ENCODE measurements at places on chromosomes 2 and 18.
A peak's percentile ranks its signal among the peaks of the same experiment; 100 is the strongest.

GRCh38 chr2:143294068-143294467 lies 164.8 kb downstream of the ARHGAP15 start:
- DNase-seq: no peak

DNA sequence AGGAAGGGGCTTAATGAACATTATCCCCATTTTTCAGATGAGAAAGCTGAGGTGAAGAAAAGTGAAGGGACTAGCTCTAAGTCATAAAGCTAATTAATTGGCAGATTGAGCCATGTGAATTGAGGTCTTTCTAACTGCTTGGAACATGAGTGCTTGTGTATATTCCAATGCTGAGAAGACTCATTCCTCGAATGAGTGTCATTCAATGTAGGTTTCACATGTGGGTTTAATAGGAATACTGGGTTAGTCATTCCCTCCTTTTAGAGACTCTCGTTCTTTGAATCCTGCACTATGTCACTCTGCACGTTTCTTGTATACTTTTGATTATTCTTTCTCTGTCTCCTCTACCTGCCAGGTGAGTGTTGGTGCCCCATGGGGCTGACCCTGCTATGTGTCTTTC lies 218.2 kb downstream of the HRH4 start:
- DNase-seq: no peak

DNA sequence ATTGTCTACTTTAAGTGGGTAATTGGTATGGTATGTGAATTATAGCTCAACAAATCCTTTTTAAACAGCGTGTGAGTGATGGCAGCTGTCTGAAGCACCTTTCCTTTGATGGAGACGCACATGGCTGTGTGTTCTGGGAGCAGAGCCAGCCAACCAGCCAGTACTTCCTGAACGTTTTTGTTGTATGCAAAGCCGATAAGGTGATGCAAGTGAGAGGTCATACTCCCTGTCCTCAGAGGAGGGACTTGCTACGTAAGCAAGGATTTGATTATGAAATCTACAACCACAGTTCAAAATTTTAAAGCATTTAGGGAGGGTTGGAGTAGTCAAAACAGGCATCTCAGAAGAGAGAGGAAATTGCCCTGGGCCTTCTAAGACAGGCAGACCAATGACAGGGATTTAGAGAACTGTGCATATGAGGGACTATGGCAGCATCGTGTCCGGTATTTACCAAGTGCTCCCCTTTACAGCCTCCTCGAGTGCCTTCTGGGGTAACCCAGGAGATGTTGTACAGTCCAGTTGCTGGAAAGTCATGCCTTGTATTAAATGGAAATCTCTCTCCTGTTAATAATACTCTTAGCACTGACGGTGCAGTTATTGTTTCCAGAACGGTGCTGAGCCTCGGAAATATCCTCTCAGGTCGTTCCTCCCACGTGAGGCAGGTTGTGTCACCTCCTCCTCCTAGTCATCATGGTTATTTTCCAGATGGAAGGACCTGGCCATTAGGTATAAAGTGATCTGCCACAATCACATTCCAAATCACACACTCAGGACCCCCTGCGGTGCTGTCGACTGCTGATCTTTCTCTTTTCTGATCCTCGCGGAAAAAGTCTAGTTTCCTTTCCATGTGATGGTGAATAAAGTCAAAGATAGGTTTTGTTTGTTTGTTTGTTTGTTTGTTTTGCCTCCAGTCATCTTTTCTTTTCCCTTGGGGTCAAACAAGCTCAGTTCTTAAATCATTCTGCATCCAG lies 28.4 kb downstream of the ARHGEF4 start:
- no peak for DNase-seq

GRCh38 chr2:85246348-85246747 lies 81.4 kb downstream of the TGOLN2 start:
- DNase-seq: no peak

DNA sequence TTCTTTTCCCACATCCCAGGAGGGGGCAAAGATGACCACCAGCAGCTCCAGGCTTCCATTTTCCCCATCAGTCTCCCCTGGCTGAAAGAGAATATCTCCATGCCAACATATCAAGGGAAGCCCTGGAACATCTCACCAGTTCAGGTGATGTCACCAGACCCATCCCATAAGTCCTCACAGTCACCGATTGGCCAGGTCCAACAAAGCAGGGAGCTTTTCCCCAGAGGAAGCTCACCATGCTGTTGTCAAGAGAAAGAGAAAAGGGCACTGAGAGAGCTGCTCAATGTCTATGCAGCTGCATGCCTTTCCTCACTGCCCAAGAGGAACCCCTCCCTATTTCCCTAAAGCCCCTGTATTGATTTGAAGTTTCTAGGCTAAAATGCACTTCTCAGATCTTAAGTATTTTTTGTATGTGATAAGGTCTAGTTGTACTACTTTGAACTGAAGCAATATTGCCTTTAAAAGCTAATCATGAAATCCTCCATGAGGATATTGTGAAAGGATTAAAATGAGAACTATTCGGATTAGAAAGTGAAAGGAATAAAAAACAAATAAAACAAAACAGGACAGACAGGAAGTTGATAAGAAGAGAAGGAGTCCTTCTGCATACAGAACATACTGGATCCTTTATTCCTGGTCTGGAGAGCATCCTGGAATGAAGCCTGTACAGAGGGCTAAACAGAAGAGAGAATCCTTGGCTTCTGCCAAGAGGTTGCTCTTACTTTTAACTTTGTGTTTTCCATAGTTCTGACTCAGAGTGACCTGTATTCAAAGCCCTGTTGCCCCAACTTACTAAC lies 45.2 kb upstream of the CTIF start:
- no peak for DNase-seq

- DNase-seq: no peak
Observed at GRCh38 chr2:189192766-189193165, 13.2 kb upstream of the COL5A2 start.

DNA sequence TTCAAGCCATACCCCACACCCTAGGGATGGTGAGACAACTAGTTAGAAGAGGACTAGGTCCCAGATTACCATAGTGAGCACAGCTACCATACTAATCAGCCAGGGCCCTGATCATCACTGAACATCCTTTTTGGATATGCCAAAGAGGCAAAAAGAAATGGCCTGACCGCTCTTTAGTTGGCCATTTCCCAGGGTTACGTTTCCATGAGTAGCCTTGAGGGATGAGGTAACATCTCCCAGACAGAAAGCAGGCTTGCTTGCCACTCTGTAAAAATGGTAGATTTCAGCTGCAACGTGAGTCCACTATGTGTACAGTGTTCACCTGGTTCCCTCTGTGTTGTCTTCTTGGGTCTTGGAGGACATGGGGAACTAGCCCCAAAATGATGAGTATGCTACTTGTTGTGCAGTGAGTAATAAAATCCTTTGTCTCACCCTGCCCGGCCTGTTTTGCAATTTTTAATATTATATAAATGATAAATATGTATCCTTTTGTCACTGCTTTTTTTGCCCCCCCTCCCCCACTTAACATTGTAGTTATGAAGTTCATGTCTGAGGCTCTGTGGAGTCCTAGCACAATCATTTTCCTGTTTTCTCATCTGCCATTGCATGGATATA lies 8.9 kb upstream of the GALM start:
- DNase-seq: no peak

DNA sequence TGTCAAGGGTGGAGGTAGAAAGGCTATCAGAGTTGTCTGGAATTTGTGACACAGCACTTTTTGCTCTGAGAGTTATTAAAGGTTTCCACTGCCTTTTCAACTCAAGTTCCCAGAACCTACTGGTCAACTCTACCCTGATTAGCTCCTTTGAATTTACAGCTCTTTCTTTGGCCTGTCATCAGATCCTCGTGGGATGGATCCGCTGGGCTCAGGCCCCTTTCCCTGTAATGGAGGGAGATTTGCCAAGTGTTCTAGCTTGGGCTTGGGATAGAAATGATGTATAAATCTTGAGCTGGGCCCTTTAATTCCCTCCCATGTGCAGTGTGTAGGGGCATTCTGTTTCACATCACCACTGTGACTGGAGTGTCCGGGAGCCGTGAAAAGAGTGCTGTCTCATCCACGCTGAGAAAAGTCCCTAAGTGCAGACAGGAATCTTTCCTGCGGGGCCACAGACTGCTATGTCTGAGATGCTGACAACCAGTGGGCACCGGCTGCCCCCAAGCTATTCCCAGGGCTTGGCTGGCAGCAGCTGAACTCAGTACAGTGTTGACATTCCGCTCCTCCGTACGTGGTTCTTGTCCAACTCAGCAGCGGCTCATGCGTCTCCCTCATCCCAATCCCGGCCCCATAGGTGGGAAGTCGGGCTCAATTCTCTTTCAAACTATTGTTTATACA lies 46.9 kb upstream of the ARHGAP28 start:
- DNase-seq: no peak

- no peak for DNase-seq
Observed at GRCh38 chr2:101956465-101957438, 35.0 kb upstream of the IL1R2 start.

DNA sequence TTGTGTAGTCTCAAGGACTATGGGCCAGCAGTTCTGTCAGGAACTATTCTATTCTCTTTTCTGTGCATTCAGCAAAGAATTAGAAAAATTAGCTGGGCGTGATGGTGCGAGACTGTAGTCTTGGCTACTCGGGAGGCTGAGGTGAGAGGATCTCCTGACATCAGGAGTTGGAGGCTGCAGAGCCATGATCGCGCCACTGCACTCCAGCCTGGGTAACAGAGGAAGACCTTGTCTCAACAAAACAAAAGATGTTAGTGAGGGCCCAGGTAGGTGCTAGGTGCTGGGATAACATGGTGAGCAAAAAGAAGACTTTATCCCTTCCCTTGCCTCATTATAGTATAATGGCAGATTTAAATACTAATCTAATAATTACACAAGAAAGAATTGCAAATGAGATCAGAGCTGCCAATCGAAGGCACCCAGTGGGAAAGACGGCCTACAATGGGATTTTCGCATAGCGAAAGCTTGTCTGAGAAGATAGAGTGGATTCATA lies 447 bp upstream of the MRPL19 start:
- no peak for DNase-seq

- no peak for DNase-seq
Observed at GRCh38 chr2:126777620-126777978, 121.1 kb upstream of the TEX51 start.

DNA sequence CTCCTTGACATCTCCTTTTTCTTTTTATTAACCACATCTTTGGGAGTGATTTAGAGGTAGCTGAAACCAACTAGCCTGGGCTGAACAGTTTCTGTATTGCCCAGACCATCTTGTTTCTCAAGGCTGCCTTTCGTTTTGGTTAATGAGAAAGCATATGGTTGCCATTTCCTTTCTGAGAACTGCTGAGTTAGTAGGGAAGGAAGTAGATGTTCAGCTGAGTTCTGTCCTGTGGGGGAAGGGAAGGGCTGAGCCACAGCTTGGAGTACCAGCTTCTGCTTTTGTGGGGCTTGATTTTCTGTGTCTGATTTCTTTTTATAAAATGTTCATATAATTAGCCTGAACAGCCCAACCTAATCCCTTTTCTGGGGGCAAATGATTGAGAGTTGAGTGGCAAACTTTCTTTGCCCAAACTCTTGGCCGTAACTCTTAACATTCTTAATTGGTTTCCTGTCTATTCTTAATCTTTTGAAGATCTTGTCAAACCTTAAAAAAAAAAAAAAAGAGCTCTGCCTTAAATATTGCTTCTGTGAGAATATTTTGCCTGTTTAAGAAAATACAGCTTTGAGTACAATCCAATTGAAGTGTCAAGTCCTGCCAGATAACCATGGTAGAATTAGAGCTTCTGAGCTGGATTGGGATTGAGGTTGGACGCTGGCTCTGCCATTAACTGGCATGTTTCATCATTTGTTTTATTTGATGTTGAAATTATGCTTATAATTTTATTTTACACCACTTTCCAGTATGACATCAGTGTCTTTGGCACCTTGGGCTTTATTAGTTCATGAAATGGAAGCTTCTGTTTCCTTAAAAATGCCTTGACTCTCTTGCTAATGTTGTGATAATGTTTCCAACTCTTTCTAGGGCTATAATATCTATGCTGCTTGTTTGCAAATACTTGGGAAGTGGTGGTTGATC lies 1.9 kb upstream of the NABP1 start:
- peak; percentile 44 for DNase-seq

DNA sequence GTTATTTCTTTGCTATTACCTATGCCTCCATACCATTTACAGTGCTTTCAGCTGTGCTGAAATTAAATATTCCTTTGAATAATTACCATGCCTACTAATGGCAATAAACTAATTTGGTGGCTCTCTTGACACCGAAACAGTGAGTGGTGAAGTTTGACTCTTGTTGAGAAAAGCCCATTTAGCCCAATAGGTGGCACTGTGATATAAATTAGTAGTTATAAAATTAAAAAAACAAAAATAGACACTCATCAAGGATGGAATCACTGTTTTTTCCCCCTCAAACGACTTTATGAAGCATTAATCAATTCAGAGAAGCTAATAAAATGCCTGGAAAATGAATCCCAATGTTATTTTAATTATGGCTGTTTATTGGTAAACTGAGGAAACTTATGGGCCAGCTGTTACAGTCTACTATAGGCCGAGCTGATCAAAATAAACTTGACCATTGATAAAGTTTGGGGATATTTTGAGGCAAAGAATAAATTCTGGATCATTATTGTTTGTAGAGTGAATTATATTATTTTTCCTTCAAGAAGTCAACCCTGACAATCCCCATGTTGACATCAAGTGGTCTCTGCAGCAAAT lies 339.6 kb downstream of the TRIB2 start:
- DNase-seq: no peak

DNA sequence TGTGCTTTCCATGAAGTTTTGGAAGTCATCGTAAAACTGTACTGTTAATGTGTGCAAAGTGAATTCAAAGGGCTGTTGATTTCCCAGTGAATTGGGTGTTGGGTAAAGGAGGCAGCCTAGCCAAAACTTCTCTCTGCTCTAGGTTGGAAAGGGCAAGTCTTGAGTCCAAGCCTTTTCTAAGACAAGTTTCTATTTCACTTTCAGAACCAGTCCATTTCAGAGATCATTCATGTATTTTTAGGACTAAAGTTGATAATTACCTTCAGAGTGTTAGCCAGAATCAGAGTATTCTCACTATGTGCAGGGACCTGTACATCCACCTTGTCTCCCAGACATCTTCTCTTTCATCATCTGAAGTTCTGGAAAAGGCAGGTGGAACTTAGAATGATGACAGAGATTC lies 636.1 kb upstream of the KLHL29 start:
- no peak for DNase-seq

DNA sequence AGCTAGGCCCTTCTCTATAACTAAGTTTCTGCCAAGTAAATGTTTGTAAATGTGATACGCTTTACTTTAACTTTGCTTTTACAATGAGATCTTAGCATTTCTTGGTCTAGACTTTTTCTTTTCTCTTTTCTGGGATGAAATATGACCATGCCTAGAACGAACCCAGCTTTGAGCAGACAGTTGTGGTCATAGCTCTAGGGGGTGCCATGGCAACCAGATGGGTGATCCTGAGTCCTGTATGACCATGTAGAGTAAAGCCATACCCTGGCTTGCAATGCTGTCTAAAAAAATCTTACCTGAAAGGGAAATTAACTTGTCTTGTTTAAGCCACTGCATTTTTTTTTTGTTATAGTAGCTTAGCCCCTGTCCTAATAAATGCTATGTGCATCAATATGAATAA lies 956.3 kb downstream of the SLC4A3 start:
- no peak for DNase-seq

DNA sequence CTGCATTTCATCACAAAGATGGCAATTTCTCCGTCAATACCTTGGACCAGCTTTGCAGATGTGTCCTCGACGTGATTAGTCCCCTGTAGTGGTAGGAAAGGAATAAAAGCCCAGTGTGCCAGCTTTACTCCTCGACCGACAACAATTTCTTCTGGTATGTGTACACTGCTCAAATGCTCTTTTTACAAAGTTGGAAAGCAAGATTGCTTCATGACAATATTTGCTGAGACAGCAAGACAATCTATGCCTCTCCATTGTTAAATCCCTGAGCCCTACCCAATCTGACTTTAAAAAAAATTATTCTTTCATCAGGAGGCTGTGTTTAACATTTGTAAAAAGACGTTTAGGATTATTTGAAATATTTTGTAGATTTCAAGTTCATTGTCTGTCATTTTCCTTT lies 27.6 kb upstream of the ZEB2 start:
- no peak for DNase-seq

- no peak for DNase-seq
Observed at GRCh38 chr2:166137331-166137730, 9.5 kb upstream of the SCN1A start.

Data from T-helper 1 cell (primary cell).